HL-60 (cell line): ENCODE measurements at places on chromosomes 7 and 10.

DNA sequence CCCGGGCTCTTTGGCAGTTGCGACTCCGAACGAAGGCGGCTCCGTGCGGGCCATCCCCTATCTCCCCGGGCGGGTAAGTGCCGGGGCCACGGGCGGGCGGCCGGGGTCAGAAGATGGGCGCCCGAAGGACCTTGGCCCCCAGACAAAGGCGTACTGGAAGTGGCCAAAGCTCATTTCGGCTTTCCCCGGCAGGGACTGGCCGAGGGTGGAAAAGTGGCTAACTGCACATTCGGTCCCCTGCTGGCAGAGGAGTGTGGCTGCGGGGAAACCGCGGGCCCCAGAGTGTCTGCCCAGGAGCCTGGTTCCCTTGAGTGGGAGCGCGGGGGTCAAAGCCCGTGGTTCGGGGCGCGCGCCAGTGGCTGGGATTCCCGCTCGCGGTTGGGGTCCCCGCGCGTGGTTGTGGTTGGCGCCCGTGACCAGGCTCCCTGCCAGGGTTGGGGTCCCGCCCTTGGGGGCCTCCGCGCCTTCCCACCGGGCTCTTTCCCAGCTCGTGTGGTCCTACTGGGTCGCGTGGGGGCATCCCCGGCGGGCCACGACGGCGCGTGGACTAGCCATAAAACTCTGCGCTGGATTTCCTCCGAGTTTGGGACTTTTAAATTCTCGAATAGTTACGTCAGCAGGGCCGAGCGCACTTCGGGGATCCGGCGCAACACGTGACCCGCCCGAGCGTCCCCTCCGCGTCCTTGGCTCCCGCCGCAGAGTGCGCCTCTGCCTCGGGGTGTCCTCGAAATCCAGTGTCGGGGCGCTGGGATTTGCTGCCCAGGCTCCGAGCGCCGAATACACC, 124.4 kb downstream of the TACC2 start:
- DNase-seq: no peak

GRCh38 chr10:36526033-36526432, 599.4 kb upstream of the ANKRD30A start:
- no peak for DNase-seq

DNA sequence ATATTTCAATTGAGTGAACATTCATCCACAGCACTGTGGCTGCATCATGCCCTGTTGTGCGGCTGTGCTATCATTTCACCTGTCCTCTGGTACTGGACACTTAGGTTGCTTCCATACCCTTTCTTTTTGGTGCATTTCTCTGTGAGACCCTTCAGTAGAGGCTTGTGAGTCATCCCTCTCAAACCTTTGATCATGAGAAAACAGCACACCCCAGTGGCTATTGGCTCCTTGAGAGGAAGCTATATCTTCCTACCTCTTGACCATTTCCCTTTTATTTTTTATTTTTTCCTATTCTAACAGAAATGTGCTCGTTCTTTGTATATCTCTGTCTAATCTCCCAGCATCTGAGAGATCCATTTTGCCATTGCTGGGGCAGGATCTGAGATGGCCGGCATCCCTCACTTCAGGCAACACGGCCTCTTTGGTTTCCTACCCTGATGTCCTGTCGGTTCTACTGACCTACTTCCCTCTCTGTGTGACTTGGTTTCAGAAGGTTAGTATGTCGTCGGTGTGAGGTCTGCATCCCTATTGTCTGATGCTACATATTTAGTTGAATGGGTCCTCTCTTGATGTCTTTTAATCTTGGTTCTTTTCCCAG, 23.8 kb upstream of the PIK3AP1 start:
- peak; percentile 36 for DNase-seq

GRCh38 chr10:61359452-61359851, 93.7 kb downstream of the TMEM26 start:
- no peak for DNase-seq

DNA sequence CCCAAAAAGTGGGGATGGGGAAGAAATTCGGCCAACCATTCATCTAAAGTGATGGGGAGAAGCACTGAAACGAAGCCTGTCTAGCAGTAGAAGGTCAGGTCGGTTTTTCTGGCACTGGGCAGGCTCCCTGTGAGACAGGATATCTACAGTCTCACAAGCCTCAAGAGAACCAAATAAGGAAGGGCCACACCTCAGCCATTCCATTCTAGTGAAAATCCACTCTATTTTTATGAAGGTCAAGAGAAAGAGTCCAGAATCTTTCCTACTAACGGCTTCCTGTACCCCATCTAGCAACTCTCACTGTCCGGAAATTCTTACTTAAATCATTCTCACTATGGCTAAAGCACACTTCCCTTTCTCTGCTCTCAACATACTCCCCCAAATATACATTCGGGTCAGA, 267.1 kb downstream of the PRPF18 start:
- no peak for DNase-seq
